Heart left ventricle (tissue), 16 donors: ENCODE measurements at places on chromosomes 7 and 10. TPM values are rescaled to one million over a fixed set of nuclear protein-coding genes. Genes with fewer than 3 reads are reported as not detected.
A peak's percentile ranks its signal among the peaks of the same experiment; 100 is the strongest.

- DNase-seq, result no peak
Observed at GRCh38 chr7:77416621-77417371, 647 bp upstream of the GSAP start.

- DNase-seq, result no peak
Observed at GRCh38 chr7:135188298-135188984, 17.9 kb upstream of the CYREN start.

DNA sequence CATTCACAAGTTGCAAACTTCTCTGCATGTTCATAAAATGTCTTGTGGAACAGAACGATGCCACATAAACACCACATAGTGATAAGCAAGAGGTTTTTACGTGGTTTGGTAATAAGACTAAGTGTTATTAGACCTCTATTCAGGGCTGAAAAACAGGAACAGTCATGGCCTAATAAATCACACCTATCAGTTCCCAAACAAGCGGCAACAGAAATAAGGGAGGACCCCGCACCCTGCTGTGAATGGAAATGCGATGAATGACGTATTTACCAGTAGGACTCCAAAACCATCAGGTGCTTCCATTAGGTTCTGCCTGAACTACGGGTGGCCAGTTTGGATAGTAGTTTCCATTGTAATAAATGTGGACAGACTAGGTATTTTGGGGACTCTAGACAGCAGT, 129.1 kb downstream of the TAX1BP1 start:
- DNase-seq, result no peak

The STRIP2 gene
- 29.3 TPM for polyA plus RNA-seq

DNA sequence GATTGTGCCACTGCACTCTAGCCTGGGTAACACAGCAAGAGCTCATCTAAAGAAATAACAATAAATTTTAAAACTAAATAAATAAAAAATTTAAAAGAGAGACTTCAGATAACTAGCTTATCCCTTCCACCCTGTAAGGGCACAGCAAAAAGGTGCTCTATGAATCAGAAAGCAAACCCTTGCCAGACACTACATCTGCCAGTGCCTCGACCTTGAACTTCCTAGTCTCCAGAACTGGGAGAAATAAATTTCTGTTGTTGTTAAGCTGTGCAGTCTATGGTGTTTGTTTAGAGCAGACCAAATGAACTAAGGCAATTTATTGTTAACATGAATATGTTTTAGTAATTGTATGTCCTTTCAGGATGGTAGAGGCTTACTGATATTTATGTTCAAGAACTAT, 174.9 kb upstream of the TRIM24 start:
- no peak for DNase-seq

- DNase-seq, result no peak
Observed at GRCh38 chr7:155422599-155423336, 35.2 kb upstream of the EN2 start.

The VWC2 gene
- polyA plus RNA-seq, result 2.3 TPM

- no peak for DNase-seq
Observed at GRCh38 chr7:36188906-36189305, 35.9 kb downstream of the EEPD1 start.

The NYAP1 gene
- polyA plus RNA-seq, result 0.50 TPM

GRCh38 chr7:51102828-51103227, 213.8 kb downstream of the COBL start:
- DNase-seq, result no peak

The EXOC6 gene
- 5.8 TPM for polyA plus RNA-seq

DNA sequence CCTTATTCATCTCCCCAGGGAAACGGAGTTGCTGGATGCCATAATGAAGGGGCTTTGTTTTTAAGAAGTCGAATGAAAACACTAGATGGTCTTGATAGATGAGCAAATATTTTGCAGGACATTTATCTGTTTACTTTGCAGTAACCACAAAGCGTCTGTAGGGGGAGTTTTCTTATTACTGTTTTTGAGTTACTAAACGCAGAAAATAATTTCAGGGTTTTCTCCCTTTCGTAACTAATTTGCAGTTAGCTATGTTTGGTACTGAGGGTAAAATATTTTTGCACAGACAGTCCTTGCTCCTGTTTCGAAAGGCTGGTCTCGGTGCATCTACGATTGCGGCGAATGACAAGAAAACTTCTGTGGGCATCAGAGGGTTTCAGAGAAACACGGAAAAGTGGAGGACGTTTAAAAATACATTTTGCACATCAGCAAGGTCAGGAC, 505.6 kb upstream of the MKI67 start:
- DNase-seq, result no peak

GRCh38 chr7:41785265-41785664, 82.4 kb upstream of the INHBA start:
- DNase-seq, result no peak

- DNase-seq, result no peak
Observed at GRCh38 chr7:50308532-50309385, 4.2 kb downstream of the IKZF1 start.

The C10orf105 gene
- polyA plus RNA-seq, result 0.03 TPM

DNA sequence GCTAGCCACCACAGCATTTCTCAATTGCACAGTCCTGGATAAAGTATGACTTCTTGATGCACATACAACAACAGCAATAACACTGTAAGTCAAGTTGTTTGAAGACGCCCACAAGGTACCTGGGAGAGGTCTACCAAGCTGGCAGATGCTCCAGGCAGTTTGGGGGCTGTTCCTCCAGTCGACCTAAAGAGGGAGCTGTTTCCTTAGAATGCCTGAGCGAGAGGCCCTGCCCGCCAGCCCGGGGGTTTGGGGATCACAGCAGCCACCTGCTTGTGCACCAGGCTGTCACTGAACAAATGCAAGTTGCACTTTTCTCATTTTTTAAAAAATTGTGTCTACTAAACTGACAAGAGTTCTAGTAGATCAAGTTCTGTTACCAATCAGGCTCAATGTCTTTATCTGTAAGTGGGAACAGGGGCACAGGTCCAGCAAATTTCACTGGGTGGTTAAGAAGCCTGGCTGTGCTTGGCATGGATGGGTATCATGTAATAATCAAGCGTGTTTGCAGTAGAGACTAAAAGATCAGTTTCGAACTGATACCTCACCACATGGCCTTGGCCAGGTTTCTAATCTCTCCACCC, 193.8 kb upstream of the ADO start:
- DNase-seq, result peak; percentile 72

DNA sequence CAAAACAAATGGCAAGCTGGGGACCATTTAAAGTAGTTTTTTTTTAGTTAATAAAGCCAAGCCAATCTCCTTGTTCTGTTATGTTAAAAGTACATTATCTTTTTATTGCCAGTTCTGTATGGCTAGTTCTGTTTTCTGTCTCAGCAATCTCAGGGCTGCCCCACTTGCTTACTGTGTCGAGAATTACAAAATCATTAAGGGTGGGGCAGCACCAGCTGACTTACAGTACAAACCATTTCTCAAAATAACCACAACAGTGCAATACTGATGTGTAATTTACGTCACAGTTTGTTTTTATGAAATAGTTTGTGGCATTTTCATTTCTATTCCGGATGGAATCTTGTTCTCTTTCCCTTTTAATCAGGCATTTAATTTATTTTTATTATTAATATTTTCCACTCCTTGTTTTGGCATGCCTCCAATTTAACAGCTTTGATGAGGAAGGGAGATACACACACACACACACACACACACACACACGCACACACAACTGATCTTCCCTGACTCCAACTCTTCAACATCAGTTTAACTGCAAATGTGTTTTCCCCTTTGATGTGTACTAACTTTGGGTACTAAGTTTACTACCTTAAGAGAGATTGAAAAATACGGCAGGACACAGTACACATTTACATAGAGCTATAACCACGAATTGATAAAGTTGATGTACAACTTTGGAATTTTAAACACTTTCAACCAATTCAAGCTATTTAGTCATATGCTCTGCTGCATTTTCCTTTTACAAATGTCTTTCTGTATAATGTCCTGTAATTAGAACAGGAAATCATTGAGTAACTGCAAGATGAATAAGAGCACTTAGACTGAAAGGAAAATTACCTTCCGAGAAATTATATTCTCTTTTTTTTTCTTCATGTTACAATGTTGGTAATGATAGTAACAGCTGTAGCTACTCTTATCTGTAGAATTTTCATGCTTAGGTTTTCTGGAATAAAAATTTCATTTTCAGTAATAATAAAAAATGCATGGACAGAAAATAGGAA, 91.5 kb downstream of the ARID5B start:
- peak; percentile 67 for DNase-seq

The C10orf95 gene
- polyA plus RNA-seq, result not detected

- DNase-seq, result no peak
Observed at GRCh38 chr10:117226813-117227451, 14.0 kb upstream of the SLC18A2 start.

The TIAL1 gene
- polyA plus RNA-seq, result 24.8 TPM

GRCh38 chr10:61882621-61883370, 18.7 kb upstream of the ARID5B start:
- no peak for DNase-seq

DNA sequence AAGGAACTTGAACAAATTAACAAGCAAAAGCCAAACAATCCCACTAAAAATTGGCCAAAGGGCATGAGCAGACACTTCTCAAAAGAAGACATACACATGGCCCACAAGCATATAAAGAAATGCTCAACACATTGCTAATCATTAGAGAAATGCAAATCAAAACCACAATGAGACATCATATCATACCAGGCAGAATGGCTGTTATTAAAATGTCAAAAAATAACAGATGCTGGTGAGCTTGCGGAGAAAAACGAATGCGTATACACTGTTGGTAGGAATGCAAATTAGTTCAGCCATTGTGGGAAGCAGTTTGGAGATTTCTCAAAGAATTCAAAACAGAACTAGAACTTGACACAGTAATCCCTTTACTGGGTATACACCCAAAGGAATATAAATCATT, 311.7 kb upstream of the HPS1 start:
- DNase-seq, result no peak

DNA sequence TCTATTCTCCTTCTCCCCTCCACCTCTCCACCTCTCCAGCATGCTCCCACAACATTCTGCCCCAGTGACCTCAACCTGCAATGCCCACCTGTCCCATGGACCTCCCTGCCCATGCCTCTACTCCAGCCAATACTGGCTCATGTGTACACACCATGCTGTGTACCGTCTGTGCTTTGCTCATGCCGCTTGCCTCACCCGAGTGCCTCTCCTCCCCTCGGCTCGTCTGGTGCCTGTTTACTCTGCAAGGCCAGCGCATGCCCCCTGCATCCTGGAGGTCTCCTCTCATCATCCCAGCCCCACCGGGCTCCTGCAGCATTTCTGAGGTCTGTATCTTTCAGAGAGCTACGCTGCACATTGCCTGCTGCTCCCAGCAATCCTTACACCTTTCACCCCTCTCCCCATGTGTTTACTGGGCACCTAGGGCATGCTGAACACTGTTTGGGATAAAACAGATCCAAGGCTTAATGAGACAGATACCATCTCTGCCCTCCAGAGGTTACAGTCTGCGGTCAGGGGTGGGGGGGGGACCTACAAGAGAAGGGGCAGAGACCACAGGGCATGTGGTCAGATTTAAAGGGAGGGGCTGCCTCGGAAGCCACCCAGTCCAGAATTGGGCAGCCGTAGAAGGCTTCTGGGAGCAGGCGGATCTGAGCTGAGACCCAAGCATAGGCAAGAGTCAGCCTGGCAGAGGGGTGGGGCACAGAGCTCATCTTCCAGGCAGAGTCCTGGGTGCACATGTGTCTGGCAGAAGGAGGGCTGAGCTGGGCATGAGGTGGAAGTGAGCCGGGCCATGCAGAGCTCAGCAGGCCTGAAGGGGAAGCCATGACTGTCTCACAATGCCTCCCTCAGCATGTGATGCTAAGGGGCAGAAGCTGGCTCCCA, 29.6 kb upstream of the PSAP start:
- DNase-seq, result no peak

DNA sequence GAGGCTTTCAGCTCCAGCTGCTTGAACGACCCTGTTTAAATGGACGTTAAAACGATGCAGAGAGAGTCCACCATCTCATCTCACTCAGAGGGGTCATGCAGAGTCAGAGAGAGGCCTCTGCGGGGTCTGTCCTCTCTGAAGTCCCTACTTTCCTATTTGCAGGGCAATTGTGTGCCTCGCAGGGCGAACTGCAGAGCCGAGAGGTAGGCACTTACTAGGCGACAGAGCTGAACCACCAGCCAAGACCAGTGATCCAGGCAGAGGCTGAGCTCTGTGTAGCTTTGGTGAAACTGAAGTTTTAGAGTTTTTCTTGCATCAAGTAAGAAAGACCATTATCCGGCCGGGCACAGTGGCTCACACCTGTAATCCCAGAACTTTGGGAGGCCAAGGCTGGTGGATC, 64.1 kb upstream of the CUX1 start:
- DNase-seq, result no peak

DNA sequence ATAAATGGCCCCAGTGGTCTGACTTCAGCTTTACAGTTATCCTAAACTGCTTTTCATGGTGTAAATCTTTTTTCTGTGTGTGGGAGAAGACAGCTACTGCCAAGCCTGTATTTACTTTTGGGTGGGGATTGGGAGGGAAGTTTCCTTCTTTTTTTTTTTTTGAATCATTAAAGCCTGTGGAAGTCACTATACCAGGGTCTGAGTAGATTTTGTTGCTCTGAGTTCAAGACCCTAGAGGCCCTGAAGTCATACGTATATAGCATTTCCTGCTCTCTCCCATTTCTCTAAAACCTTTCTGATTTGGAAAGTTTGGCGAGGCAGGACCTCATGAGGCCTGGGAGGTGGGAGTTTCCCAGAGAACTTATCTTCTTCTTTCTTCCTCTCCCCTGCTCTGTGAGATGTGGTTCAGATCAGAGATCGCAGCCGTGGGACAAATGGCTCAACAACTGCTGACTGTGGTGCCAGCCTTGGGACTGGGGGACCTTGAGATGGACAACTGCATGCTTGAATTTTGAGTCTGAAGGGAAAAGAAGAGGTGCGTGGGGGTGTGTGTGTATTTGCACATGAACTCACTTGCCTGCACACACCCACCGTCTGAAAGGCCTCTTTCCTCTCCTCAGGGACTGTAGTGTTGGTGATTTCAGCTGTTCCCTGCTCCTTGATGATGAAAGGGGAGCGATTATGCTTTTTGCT, 18.1 kb downstream of the LRMDA start:
- DNase-seq, result no peak

- no peak for DNase-seq
Observed at GRCh38 chr10:2529945-2530344, 537.4 kb upstream of the PFKP start.

The ST8SIA6 gene
- polyA plus RNA-seq, result 0.80 TPM

DNA sequence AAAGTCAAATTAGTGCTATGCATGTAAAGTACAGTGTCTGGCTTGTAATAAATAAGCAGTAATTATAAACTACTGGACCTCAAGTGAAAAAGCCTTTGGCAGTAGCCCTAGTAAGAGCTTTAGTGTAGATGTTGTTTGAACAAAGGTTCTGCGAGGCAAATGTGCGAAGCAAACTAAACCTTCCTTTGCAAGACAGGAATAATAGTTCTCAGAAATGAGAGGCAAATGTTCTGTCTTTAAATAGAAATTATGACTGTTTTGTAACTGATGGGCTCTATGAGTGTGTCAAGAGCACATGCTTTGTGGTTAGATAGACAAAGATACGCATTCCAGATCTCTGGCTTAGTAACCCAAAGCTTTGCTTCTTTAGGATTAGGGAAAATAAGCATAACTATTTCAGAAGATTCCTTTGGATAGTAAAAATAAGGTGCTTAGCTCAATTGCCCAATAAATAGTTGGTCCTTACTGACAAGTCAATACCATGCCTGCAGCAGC, 169.2 kb upstream of the CDC14C start:
- DNase-seq, result no peak

The CLRN3 gene
- not detected for polyA plus RNA-seq

GRCh38 chr7:116167177-116167576, 43.2 kb upstream of the TES start:
- no peak for DNase-seq

GRCh38 chr10:2890093-2890492, 177.3 kb upstream of the PFKP start:
- no peak for DNase-seq

GRCh38 chr7:37448011-37448635, 541 bp downstream of the ELMO1 start:
- peak; percentile 33 for DNase-seq

The GRID2IP gene
- polyA plus RNA-seq, result not detected
